ENCODE measurements at places on chromosomes 3 and 15.

- no peak for DNase-seq
These were observed 9.0 kb downstream of the COL6A5 start for GRCh38 chr3:130354430-130354829.

- no peak for DNase-seq
These were observed 18.8 kb upstream of the FAM81A start for GRCh38 chr15:59419170-59419569.

DNA sequence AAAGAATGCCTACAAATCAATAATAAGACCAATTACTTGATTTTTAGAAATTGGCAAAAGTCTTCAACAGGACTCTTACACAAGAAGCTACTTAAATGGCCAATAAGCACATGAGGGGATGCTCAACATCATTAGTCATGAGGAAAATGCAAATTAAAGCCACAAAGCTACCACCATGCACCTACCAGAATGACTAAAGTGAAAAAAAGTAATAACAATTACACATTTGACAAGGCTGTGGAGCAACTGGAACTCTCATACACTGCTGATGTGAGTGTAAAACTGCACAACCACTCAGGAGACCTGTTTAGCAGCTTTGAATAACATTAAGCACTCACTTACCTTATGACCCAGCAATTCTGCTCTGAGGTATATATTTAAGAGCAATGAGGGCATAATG is 68.4 kb downstream of the PPCDC start:
- no peak for DNase-seq

DNA sequence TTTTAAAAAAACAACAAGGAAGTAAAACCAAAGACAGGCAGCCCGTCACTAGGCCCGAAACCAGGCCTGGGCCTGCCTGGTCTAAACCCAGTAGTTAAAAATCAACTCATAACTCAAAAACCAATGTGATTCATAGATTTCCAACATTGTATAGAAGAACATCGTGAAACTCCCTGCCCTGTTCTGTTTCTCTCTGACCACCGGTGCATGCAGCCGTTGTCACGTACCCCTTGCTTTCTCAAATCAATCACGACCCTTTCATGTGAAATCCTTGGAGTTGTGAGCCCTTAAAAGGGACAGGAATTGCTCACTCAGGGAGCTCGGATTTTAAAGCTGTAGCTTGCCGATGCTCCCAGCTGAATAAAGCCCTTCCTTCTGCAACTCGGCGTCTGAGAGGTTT is 89.5 kb downstream of the DCLK3 start:
- DNase-seq, result no peak

DNA sequence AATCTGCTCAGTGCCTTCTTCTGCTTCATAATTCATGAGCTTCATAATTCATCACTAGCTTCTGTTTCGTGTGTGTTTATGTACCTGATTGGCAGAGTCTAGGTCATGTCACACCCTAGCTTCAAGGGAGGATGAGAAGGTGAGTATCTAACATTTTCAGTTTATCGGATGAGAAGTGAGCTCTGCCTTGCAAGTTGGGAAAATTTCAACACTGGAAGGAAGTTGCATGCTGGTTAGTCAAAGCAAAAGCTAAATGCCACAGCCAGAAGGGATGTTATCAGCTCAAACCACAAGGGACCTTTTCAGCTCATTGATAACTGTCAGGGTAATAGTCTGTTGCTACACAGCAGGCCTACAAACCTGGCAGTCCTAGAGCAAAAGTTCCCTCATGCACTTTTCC is 7.3 kb upstream of the TNFSF10 start:
- DNase-seq, result no peak

GRCh38 chr15:81755626-81756025 is 290.2 kb downstream of the MEX3B start:
- DNase-seq, result no peak

GRCh38 chr3:38137615-38138348 is 679 bp upstream of the MYD88 start:
- no peak for DNase-seq

- no peak for DNase-seq
These were observed 55.0 kb downstream of the ATP2C1 start for GRCh38 chr3:130948929-130949328.

GRCh38 chr3:57019057-57019456 is 41.4 kb upstream of the SPATA12 start:
- no peak for DNase-seq
